Stimulated activated CD4-positive, alpha-beta T cell treated with anti-CD3 and anti-CD28 coated beads, Interleukin-2, amount 100 ng/mL, for 48 hours (primary cell): ENCODE measurements at places on chromosomes 13 and 19.

GRCh38 chr13:31903111-31903815, 128.3 kb upstream of the FRY start:
- no peak for DNase-seq

DNA sequence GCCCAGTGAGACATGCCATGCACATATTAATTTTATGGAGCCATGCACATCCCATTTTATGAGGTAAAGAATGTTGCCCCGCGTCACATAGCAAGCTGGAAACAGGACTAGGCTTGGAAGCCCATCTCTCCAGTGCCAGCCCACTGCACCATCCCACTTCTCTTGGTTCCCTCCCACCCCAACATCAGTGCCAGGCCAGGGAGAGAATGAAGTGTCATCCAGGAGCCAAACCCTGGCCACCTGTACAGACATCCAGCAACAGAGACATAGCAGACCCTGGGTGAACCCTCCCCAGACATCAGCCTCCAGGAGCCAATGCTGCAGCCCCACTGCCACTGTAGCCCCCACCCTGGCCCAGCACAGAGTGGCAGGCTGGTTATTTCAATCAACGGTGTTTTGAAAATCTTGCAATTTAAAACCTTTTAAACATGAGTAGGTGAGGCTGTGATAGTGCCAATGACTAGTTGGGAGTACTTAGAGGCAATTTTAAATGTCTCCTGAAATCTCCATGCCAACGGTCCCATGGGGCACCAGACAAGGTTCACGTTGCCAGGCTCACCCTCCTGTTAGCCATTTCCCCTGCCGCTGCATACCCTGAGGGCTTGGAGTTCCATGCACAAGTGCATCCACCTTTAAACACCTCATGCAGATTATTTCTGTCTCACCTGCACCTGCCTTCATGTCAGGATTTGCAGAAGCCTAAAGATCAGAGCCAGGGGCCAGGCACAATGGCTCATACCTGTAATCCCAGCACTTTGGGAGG, 34.7 kb downstream of the VSTM2B start:
- no peak for DNase-seq

GRCh38 chr13:27304099-27304498, 33.5 kb downstream of the RASL11A start:
- no peak for DNase-seq

DNA sequence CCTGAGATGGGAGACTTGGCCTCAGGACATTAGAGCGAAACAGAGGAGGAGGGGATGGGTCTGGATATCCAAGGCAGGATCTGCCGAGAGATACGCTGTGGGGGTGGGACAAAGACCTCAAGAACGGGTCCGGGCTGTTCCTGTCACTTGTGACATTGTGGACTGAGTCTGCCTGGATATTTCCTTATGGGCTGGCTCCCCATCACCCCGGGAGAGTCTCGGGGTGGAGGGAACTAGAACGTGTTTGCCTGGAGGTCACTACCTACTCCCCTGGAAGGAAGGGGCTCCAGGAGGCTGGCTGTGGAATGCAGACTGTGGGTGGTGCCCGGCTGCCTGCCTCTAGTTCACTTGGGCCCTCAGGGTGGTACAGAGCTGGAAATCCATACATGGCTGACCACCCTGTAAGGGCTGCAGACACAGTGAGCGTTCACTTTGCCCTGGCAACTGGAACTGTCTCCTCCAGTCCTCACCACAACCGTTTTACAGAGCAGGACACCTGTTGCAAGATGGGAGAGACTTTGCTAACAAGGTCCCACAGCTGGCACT, 26.4 kb downstream of the DNM2 start:
- DNase-seq: no peak

DNA sequence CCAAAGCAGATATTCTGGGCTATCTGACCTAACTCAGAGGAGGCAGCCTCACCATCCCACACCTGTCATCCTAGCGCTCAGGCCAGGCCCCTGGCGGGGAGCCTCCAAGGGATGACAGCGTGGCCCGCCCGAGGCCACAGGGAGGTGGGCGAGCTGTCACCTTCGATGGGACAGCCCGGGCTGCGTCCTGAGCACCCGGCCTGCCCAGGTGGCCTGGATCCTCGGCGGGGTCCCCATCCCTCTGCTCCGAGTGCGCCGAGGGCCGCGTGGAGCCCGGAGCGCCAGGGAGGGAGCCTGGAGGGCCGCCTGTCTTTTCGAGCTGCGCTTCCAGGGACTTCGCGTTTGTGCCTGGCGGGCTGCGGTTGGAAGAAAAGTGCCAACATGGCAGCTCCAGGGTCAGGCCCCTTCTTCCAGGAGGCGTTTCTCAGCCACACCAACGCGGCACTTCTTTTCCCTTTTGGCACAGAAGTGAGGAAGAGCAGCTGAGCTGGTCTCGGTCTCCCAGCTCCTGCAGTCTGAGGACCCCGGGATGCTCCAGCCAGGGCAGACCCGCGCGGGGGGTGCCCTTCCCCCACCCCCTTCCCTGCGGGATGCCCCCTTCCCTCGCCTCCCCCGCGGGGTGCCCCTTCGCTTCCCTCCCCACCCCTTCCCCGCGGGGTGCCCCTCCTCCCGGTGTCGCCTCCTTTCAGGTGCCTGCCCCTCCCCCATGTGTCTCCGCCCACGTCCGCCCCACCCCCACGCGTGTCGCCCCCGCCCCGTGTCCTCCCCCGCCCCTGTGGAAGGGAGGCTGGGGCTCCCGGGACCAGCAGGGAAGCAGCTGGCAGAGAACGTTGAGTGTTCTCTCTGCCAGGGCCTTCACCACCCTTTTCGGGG, 42.3 kb downstream of the GJA3 start:
- DNase-seq: no peak

- DNase-seq: no peak
Observed at GRCh38 chr13:106375085-106375484, 160.4 kb downstream of the EFNB2 start.

DNA sequence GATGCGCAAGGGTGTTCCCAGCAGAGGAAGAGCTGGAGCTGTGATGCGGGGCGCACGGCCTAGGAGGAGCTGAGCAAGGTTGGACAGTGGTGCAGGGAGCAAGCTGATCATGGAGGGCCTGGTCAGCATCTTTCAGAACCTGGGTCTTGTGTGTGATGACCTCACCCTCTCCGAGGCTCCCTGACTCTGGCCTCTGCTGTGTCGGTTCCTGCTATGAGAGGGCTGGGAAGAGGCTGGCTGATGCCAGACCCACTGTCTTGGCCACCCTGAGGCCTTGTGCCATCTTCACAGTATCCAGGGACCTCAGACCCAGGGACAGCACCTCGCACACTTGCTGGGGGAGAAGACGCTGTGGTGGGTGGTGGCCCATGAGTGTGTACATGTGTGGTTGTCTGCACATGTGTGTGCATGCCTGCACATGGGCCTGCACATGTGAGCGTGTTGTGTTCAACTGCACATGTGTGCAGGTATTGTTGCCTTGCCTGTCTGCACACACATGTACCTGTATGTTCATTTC, 16.5 kb upstream of the C13orf46 start:
- no peak for DNase-seq

GRCh38 chr13:52931539-52932431, 83.3 kb upstream of the PCDH8 start:
- DNase-seq: no peak

DNA sequence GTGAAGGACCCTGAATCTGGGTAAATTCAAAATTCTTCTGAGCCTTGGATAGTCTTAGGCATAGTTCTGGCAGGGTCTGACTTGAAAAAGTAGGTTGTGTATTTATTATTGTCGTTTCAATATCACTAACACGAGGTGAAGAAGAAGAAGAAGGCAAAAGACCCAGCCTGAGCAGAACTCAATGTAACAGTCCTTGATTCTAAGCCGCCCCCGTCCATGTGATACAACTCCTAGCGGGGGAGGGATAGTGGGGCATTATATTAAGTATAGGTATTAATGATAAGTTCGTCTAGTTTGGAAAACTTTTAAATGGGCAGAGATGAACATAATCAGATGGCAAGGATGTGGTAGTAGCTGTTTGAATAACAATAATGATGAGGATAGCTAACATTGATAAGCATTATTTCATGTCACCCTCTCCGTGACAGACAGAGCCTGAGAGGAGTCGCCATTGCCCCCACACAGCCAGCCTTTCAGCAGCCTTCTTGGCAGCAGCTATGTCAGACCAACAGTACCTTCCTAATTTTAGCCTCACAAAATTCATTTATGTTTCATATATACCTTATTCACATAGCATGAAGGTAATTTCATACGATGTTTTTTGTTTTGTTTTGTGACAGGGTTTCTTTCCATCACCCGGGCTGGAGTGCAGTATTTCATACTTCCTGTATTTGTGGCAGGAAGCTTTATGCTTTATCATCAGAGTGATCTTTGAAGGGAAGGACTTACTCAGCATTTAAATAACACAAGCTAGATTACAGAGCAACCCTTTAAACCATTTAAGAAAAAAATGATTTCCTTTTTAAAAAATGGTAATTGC, 64.4 kb upstream of the NPAS1 start:
- DNase-seq: no peak

GRCh38 chr13:100803091-100803490, 128.5 kb upstream of the TMTC4 start:
- no peak for DNase-seq

DNA sequence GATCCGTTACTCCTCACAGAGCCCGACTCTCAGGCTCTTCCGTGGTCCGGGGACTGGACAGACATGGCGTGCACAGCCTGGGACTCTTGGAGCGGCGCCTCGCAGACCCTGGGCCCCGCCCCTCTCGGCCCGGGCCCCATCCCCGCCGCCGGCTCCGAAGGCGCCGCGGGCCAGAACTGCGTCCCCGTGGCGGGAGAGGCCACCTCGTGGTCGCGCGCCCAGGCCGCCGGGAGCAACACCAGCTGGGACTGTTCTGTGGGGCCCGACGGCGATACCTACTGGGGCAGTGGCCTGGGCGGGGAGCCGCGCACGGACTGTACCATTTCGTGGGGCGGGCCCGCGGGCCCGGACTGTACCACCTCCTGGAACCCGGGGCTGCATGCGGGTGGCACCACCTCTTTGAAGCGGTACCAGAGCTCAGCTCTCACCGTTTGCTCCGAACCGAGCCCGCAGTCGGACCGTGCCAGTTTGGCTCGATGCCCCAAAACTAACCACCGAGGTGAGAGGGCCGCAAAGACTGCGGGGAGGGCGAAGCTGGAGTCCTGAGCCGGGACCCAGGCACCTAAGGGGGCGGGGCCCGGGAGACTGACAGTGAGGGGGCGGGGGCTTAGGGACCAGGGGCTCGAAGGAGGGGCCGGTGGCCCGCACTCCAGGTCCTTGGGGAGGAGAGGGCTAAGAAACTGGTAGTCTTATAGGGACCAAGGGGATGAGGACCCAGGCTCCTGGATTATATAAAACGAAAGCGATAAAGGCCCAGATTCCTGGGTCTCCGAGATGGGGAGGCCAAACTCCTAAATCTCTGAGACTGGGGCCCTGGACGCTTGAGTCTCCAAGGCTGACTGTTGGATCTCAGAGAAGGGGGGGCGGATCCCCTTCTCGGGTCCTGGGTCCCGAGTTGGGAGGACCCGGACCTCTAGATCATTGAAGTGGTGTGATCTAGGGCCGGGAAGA, 2.0 kb downstream of the ETV2 start:
- peak; percentile 71 for DNase-seq

DNA sequence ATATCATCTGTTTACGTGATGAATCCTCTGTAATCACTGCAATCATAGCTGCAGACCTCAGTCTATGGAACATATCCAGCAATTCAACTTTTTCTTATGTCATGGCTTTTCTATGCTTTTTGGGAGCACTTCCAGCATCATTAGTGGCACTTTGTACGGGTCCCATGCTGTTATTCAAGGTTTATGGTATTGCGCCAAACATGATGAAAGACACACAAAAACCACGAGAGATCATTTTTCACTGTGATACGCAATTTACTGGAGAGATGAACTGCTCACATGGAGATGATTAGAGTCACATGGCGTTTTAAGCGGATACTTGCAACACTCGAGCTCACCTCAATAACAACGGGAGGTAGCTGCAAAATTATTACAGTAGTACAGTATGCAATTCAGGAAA, 2101.7 kb upstream of the PCDH20 start:
- DNase-seq: no peak

DNA sequence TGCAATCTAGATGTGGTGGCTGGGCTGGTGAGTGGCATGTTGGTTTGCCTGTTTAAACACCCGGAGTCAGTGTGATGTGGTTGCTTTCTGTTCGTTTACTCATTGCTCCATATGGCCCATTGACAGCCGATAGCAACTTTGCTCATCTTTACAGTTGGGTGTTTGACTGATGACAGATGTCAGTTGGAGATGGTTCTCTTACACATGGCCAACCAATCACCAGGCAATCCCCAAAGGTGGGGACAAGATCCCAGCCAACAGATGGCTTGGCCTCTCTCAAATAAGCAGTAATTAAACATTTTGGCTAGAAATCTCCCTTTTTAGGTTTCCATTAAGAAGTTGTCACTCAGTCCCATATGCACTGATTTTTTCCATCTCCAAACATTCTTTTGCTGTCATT, 497.1 kb upstream of the ARGLU1 start:
- no peak for DNase-seq

- peak; percentile 53 for DNase-seq
Observed at GRCh38 chr13:99380921-99381645, 73.9 kb upstream of the GPR183 start.

DNA sequence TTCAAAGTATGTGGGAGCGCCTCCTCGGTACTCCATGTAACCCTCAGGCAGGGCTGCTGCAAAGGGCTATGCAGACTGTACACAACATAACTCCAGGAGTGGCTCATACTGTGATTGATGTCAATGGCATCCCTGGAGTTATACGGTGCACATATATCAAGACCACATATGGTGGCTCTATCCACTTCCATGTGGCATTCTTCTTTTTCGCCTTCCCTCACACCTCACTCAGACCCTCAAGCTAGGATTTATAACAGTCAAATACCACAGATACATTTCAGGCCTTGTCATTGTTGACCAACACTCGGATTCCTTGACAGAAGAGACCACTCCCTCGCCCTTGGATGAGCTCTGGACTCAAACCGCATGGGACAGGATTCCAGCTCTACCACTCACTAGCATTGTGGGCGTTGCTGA, 11.3 kb upstream of the UBL3 start:
- no peak for DNase-seq

- no peak for DNase-seq
Observed at GRCh38 chr19:33522371-33522662, 726 bp upstream of the PEPD start.

DNA sequence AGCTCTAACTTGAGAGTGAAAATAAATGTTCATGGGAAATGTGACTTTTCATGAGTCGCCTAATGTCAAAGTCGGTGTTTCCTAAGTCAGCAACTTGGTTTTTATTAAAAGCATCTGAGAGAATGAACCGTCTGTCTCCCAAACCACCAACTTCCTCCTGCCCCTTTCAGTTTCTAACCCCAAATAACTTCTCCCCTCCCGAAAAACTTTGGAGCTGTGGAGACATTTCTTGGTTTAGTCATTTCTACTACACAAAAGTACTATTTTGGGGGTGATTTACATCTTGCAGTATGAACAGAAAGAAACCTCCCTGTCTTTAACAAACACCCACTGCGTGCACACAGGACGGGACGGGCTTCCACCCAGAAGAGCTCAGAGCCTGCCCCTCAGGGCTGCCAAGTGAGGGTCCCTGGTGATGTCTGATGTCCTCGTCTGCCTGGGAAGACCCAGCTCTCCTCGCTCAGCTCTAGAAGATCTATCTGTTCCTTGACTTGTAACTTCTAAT, 65.0 kb downstream of the RASA3 start:
- DNase-seq: no peak
